Stimulated activated CD4-positive, alpha-beta T cell treated with anti-CD3 and anti-CD28 coated beads, TNF-alpha, amount 100 ng/mL, for 1 hour (primary cell): ENCODE measurements at places on chromosomes 1 and 21.
A peak's percentile ranks its signal among the peaks of the same experiment; 100 is the strongest.

DNA sequence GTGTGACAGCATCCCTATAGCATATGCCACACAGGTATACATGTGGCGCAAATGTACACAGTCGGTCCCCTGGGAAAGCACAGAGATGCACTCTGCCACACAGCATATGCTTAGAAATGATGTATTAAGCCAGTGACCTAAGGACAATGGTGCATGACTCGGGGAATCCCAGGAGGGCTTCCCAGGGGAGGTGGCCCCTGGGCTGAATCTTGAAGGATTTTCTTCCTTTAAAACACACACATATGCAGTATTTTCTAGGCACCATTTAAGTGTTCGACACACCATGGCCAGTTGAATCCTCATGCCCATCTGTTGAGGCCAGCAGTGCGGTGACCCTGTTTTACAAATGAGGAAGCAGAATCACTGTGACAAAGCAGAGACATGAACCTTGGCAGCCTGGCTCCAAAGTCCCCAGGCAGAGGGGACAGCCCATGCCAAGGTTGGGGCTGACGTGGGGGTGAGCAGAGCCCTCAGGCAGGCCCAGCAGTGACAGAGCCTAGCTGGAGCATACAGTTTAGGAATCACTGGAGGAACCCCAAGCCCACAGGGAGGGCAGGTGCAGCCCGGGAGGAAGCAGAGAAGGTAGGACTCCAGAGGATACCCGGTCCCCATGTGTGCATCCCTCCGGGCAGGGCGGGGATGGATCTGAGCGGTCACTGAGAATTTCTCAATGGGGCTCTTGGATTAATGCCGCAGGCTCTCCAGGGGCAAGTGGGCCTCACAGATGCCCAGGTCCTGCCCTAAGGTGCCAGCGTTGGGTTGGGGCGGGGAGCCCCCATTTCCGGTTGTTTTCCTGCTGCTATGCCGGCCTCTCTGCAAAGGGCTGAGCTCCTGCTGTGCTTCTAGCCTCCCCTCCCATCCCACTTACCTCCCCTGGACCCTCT lies 28.4 kb downstream of the WNT3A start:
- DNase-seq, result no peak

GRCh38 chr1:32695098-32695904 lies 7.3 kb downstream of the SYNC start:
- DNase-seq, result no peak

GRCh38 chr21:17650292-17650691 lies 37.6 kb upstream of the BTG3 start:
- no peak for DNase-seq

DNA sequence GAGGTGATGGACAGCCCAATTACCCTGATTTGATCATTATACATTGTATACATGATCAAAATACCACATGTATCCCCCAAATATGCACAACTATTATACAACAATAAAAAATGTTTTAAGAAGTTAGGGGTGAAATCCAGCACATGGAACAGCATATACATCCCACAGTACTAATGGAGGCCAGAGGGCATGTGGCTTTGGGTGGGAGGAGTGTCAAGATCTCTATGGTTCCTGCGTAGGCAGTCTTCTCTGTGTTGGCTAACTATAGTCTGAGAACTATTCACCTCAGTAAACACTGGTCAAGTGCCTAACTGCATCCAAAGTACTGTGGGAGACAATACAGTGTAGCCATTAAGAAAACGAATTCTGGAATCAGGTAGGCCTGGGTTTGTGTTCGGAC lies 74.1 kb downstream of the GADD45A start:
- no peak for DNase-seq

- peak; percentile 25 for DNase-seq
Observed at GRCh38 chr1:152440635-152441471, 26.8 kb upstream of the CRNN start.

- DNase-seq, result no peak
Observed at GRCh38 chr1:185250063-185250462, 67.0 kb downstream of the IVNS1ABP start.

GRCh38 chr1:211313392-211313791 lies 13.2 kb upstream of the TRAF5 start:
- no peak for DNase-seq

GRCh38 chr1:153773096-153773921 lies 1.9 kb upstream of the SLC27A3 start:
- DNase-seq, result no peak

DNA sequence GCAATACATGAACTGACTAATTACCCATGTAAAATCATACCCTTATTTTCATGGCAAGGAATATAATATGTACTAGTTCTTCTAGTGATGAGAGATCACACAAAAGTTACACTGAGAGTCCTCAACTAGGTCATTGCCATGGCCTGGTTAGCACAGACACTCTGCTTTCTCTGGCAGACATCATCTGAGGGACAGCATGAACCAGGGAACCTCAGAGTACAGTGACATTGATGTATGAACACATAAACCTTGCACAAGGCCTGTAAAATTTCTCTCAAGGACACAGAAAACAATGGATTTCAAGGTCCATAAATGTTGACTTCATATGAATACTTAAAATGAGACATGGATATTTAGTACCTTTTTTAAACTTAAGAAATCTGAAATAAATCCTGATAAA lies 108.8 kb upstream of the MAGI3 start:
- no peak for DNase-seq

DNA sequence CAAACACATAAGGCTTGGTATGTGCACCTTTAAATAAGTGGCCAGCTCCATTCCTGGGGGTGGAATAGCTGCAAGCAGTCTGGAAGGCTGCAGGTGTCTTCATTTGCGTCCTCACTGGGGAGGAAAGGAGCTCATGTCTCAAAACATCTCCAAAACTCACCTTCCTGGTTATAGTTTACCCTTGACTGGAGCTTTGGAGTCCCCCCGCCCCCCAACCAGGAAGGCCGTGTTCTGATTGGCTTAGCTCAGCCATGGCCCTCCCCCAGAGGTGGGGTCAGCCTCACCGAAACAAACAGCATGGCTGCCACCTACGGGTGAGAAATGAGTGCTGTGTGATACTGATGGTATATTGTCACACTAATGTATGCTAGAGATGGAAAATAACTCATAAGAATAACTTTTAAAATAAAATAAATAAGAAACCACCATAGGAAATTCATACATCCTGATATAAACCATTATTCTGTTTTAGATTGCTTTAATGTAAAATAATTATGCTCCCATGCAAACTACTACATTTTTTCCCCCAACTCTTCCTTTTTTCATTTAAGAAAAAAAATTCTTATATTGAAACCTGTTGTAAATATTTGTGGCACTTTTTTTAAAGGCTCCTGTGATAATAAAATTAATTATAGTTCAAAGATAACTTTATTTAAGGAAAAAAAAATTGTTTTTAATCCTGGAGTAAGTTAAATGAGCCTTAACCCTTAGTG lies 90.8 kb downstream of the ZP4 start:
- DNase-seq, result no peak
